ENCODE measurements at places on chromosomes 3 and 15. TPM values are rescaled to one million over a fixed set of nuclear protein-coding genes. Genes with fewer than 3 reads are reported as not detected.
A peak's percentile ranks its signal among the peaks of the same experiment; 100 is the strongest.

PCLAF gene
- total RNA-seq, result 117 TPM

DCLK3 gene
- total RNA-seq, result not detected

PPP1R14D gene
- total RNA-seq, result not detected

GPR62 gene
- total RNA-seq, result not detected

SKOR1 gene
- 0.15 TPM for total RNA-seq

ST8SIA2 gene
- not detected for total RNA-seq

TRIM42 gene
- total RNA-seq, result not detected

CTDSPL gene
- total RNA-seq, result 5.0 TPM

GOLGA8N gene
- total RNA-seq, result 1.4 TPM

PARP6 gene
- total RNA-seq, result 38.8 TPM

GRCh38 chr3:12752809-12753208 lies 6.2 kb downstream of the TMEM40 start:
- DNase-seq, result peak; percentile 13

DNA sequence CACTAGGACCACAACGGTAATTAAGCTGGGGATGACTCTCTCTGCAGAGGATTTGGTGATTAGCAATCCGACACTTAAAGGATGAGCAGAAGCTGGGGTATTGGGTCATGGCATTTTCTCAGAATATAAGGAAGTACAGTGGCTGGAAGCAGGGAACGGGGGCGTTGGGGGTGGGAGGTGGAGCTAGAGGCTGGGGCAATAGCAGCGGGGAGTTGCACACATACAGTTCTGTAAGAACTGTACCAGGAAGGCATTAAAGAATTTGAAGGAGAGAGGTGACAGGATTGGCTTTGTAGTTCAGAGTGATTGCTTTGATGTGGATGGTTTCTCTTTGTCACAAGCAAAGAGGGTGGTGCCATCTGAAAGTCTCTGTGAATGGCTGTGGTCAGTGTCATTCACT lies 28.2 kb downstream of the PSMD6 start:
- no peak for DNase-seq

DNA sequence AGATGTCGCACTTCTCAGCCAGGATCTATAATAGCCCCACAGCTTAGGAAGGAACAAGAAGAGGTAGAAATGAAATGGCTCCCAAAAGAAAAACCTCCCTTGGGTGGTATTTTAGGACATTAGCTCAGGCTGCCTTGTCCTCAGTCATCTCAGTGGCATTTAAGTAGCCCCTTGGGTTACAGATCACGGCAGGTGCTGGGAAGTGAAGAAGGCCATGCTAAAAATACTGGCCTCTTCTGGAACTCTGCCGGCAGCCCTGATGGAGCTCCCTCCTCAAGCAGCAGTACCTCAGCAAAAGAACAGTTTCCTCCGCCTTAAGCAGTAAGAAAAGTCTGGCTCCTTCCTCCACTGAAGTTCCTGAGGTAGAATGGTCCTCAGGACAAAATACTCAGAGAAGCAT lies 7.3 kb upstream of the TPM1 start:
- no peak for DNase-seq

DNA sequence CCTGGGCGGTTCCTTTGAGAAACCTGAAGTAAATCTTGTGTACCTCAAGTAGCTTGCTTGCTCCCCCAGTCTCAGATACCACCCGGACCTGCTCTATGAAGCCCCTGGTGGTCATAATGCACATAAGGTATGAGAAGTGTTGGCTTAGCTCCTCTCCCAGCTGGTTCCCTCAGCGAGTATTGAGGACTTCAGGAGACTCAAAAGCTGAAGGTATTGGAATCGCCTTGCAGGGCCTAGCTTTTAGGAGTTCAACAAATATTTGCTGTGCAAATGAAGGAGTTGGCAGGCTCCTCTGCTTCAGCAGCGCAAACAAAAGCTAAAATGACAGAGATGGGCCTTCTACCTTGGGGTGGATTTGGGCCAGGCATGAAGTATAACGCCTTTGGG lies 1.7 kb downstream of the CMTM8 start:
- DNase-seq, result peak; percentile 52

DNA sequence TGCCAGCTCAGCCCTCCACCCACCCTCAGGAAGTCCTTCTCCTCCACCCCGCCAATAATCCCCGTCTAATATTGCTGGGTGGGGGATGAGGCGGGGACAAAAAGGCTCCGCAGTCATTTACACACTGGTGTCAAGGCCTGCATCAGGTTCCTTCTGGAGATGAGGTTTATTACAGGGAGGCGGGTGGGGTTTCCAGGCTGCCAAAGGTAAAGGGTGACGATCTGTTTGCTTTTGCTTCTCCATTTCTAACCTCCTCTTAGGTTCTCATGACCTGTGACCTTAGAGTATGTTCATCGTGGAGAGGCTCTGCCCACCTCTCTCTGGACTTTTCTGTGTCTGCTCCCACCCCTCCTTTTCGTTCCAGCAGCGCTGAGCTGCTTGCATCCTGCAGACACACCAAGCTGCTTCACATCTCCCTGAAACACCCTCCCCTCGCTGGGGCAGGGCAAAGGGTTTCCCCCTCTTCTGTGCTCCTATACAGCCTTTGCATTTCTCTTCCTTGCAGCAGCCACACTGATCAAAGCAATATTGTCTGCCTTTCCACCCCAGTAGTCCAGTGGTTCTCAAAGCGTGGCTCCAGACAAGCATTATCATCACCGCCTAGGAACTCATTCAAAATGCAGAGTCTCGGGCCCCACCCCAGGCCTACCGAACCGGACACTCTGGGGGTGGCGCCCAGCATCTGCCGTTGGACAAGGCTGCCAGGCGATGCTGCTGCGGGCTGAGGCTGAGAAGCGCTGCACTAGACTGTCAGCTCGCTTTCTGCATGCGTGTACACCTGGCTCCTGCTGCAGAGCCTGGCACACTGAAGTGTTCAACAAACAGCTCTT lies 26.6 kb downstream of the CA12 start:
- DNase-seq, result no peak

GRCh38 chr15:56241374-56242105 lies 2.1 kb downstream of the RFX7 start:
- no peak for DNase-seq

DNA sequence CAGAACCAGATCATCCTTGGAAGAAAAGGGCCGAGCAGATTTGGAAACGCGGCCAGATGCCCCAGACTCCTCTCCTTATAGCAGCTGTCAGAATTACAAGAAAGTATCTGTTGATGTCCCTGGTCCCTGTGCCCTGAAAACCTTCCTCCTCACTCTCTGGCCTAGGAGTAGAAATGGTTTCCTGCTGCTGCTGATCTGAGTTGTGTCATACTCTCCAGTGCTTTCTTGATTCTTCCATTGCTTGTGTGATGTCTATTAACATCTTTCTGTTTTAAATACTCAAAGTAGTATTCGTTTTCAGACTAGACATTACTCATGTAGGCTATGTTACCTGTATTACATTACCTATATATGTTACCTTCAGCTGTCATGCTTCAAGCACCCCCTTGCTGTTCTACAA lies 26.8 kb upstream of the HERC1 start:
- DNase-seq, result no peak

GRCh38 chr3:195164573-195165264 lies 106.2 kb downstream of the XXYLT1 start:
- DNase-seq, result no peak

GRCh38 chr15:60591496-60592370 lies 112.8 kb upstream of the ICE2 start:
- peak; percentile 44 for DNase-seq

DNA sequence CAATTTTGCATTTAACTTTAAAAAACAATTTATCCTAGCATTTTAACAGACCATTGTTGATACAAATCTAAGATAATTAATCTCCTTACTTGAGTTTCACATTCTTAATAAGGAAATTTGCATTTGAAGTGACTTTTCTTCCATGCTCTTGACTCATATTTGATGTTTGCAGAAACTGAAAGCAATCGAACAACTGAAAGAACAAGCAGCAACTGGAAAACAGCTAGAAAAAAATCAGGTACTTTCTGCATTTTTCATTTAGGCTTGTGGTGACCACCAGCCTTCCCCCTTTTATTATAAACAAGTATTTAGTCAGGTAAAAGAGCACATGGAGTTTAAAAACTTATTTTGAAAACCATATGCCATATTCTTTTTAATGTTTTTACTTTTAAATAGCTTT lies 20.1 kb upstream of the SELENOT start:
- peak; percentile 15 for DNase-seq

DNA sequence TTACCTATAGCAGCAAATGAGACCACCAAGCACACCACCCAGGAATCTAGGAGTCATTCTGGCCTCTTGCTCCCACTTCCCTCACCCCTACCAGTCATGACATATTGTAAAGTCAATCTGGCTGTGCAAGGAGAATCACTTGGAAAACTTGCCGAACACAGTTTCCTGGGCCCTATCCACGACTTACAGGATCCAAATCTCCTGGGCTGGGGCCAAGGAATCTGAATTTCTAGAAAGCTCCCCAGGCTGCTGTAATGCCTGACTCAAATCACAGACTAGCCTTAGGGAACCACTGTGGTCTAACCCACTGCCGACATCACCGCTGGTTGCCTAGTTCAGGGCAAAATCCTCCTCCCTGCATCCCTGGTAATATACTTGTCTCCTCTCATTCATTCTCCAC lies 4.2 kb upstream of the CRABP1 start:
- DNase-seq, result no peak

DNA sequence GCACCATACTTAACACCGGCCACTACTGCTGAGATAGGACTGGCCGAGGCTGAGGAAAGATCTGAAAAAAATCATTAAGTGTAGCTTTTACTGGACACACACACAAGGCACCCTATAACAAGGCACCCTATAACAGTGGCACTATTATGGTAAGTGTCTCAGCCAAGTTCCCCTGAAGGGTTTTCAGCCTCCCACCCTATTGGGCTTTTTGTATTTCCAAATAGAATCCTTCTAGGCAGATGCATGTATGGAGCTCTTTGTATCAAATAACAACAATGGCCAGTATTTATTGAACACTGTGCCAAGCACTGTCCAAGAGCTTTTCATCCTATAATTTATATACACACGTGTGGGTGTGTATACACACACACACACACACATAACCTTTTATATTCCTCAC lies 6.7 kb upstream of the DNAJA4 start:
- no peak for DNase-seq

- no peak for DNase-seq
Measured at GRCh38 chr3:17035033-17035432, 150.3 kb downstream of the PLCL2 start.

- peak; percentile 23 for DNase-seq
Measured at GRCh38 chr3:77038468-77038929, 1.4 kb upstream of the ROBO2 start.

GRCh38 chr3:118932822-118933558 lies 101.7 kb downstream of the IGSF11 start:
- DNase-seq, result no peak

DNA sequence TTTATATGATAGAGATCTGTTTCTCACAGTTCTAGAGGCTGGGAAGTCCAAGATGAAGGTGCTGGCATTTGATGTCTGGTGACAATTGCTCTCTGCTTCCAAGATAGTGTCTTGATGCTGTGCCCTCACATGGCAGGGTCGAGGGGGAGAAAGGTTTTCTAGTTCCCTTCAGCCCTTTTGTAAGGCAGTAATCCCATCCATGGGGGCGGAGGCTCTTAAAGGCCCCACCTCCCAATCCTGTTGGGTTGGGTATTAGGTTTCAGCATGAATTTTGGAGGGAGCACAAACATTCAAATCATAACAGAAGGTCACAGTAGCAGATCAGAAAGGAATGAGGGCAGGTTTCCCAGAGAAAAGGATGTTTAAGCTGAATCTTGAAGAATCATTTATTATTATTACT lies 601.7 kb upstream of the ZNF717 start:
- DNase-seq, result no peak

- DNase-seq, result no peak
Measured at GRCh38 chr3:51393134-51393495, 2.0 kb downstream of the RBM15B start.

DNA sequence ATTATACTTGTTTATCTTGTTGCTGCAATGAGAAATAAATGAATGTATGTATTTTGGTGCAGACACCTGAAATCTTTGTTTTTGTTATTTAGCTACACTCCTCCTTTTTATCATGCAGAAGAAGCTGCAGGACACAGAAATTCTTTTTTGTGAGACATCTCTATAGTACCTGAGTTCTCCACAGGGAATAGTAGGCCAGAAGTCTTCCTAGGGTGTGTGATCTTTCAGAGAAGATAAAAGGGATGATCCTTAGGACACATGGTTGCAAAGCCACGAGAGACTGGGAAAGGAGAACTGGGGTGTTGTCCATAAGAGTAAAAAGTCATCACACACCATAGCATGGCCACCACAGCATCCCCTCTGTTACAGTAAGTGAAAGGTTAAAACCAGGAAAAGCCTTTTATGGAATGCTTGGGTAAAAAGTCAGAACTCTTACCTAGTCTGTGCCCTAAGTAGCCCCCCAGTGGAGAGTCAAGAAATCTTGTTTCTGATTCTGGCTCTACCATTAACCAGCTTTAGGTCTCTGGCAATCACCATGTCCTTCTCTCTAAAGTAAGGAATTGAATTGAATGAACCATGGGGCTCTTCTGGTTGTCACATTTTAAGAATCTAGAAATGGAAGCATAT lies 31.9 kb upstream of the ADGRG7 start:
- DNase-seq, result no peak

DNA sequence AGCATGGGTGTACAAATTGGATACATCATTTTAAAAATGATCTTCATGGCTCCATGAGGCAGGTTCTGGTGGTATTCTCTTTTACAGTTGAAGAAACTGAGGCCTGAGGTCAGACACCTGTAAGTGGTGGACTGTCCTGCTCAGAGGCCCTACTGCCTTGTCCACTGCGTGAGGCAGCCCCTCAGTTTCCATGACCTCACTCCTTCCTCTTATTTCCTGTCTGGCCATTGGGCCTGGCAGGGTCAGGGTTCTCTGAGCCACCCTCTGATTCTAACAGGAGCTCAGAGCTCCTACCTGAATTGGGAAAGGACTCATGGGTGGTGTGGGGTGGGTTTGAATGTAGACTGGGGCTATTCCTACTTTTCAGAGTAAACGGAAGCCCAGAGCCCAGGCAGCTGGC lies 17.5 kb downstream of the PLEKHO2 start:
- DNase-seq, result no peak

- DNase-seq, result peak; percentile 42
Measured at GRCh38 chr3:12929801-12930200, 88.4 kb upstream of the RPL32 start.

- DNase-seq, result no peak
Measured at GRCh38 chr3:159158213-159158612, 356.4 kb downstream of the MFSD1 start.

DNA sequence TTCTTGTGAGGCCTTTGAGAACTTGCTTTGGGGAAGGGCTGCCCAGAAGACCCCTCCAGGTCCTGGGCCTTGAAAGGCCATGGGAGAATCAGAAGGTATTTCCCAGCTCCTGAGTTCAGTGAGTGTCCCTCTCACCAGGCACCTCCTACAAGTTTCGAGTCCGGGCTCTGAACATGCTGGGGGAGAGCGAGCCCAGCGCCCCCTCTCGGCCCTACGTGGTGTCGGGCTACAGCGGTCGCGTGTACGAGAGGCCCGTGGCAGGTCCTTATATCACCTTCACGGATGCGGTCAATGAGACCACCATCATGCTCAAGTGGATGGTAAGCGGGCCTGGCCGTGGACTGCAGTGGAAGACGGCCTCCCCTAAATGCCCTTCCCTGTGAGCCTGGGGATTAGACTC lies 68.3 kb downstream of the BOC start:
- no peak for DNase-seq
